T-helper 17 cell (primary cell): ENCODE measurements at places on chromosomes 4 and X.

- no peak for DNase-seq
These were observed 16.1 kb downstream of the NIPAL1 start for GRCh38 chr4:48032721-48033120.

GRCh38 chrX:8194216-8194615 is 23.1 kb upstream of the VCX2 start:
- no peak for DNase-seq

DNA sequence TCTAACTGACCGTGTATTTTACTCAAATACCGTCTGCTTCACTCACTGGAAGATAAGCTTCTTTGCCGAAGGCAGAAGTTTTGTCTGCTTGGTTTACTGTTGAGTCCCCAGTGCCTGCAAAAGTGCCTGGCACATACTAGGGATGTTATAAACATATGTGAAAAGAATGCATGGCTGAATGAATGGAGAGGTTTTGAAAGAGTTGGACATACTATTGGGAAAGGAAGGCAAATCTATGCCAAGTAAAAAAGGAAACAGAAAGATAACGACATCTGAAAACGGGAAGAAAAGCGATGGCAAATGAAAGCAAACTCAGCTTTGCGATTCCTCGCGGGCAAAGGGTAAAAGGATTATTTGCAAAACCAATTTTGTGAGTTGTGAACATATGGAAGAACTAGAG is 21.7 kb downstream of the ADGRG2 start:
- DNase-seq: no peak

DNA sequence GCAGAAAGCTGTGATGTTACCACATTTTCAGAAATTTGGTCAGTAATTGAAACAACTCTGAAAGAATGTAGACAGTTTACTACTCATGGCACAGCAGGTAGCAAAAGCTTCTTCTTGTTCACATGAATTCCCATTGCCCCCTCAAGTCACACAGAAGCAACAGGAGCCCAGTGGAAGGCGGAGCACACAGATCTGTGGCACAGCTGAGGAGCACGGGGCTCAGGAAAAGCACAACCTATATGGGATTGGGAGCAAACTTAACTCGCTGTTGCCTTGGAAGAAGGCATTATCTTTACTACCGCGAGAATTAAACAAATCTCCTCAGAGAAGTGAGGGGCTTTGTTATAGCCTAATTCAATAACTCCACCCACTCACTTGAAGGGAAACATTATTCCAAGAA is 358.5 kb downstream of the SPOCK3 start:
- no peak for DNase-seq

GRCh38 chr4:66071911-66072310 is 401.6 kb upstream of the EPHA5 start:
- no peak for DNase-seq

DNA sequence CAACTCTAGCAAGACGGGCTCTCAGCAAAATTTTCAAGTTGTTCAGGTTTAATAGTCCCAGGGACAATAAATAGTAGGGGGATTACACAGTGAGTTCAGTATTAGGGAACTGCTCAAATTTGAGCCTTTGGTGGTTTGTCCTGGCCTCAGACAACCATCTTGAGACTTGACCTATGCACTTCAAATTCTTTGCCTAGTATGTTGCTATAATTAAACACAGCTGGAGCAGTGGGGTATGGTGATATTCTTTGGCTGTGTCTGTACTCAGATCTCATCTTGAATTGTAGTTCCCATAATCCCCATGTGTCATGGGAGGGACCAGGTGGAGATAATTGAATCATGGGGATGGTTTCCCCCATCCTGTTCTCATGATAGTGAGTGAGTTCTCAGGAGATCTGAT is 43.3 kb upstream of the TEX13A start:
- DNase-seq: no peak

DNA sequence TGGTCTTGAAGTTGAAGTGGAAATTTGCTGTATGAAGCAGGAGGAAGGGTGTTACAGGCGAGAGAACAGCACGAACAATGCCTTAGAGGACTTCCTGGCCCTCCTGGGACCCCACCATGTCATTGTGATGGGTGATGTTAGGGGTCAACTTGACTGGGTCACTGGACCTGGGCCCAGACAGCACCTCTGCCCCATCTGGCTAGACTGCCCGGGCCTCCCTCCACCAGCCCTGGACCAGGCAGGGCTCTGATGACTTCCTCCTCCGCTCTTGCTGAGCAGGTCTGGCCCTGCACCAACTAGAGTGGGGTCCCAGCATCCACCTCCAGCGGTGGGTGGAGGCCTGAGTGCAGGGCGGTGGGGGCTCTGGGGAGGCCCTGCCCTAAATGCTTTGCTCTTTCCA is 48.9 kb upstream of the ADRA2C start:
- DNase-seq: no peak

DNA sequence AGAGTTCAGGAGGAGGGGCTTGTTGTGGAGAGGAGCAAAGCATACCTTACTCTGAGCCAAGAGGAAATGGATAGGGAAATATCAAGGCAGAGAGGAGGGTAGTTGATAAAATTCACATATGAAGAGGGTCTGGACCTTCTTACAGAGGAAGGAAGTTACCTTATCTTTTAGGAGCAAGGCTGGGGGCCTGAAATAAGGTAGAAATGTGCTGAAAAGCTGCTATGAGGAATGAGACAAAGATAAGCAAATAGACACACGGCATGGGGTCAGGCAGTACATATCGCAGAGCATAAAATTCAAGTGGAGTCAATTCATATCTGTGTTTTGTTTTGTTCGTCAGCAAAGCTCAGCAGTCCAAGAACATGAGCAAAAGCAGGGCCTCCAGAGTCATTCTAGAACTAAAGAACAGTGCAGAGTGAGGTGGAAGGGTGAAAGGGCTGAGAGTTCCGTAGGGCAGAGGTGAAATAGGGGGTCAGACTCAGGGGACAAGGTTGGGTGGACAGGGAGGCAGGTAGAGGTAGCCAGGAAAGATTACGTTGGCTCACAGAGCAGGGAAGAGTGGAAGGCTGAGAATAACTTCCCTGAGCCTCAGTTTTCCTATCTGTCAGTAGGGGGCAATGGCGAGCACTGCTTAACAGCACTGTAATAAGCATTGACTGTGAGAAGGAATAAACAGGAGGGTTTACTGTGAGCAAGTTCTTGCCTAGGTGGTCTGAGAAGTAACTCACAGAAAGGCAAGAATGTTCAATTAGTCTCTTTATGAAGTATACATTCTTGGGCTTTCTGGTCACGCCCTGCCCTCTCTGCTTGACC is 9.2 kb downstream of the VSIG4 start:
- DNase-seq: no peak

GRCh38 chr4:16129336-16129735 is 45.5 kb upstream of the PROM1 start:
- DNase-seq: no peak

- no peak for DNase-seq
These were observed 181.0 kb downstream of the MAML3 start for GRCh38 chr4:139973015-139973414.

GRCh38 chr4:3307060-3307459 is 14.2 kb downstream of the RGS12 start:
- DNase-seq: no peak
